Type B pancreatic cell (in vitro differentiated cells): ENCODE measurements at places on chromosomes 7 and 10.

DNA sequence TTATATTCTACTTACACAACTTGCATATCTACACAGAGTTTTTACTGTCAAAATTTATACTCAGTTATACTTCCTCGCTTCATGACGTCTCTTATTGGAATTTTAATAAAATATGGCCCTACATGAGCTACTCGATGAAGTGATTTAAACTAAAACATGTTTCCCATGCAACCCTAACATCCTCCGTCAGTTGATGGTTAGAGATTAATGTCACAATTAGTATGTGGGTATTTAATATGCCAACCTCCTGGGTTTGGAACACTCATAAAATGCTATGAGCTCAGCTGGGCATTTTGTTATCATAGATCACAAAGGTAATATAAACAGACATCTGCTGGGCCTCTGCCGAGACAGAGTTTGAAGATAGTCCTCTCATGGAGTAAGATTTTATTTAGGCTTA lies 66.5 kb downstream of the GNAT3 start:
- no peak for DNase-seq

DNA sequence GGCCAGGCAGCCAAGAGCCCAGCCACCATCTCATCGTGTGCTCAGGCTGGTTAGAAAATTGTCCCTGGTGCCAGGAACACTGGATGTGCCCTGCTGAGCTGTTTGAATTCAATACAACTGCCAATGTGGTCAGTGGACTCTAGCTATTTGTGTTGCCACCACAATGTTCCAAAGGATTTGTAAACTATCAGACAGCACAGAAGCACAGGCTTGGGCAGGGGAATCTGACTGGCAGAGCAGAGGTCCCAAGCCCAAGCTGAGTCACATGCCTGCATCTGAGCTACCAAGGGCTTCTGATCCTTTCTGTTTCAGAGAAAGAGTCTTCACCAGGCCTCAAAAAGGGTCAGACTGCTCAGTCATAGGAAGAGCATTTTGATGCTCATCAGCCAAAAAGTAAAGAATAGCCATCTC lies 232.1 kb upstream of the SEMA3C start:
- DNase-seq = no peak

DNA sequence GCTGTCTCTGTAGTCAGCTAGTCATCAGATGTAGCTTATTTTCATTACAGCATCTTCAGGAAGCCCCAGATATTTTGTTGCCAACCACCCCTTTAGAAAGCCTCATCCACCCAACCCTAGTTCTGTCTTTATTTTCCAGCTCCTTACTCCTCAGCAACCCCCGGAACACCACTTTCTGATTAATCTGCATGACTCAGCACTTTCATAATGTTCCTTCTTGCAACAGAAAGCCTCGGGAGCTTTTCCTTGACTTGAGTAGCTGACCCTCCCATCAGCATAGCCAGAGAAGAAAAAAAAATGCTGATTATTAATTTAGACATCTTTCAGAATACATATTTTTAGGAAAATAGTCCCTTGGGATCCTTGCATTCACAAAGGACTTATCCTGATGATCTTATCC lies 244.0 kb upstream of the CXCL12 start:
- no peak for DNase-seq

DNA sequence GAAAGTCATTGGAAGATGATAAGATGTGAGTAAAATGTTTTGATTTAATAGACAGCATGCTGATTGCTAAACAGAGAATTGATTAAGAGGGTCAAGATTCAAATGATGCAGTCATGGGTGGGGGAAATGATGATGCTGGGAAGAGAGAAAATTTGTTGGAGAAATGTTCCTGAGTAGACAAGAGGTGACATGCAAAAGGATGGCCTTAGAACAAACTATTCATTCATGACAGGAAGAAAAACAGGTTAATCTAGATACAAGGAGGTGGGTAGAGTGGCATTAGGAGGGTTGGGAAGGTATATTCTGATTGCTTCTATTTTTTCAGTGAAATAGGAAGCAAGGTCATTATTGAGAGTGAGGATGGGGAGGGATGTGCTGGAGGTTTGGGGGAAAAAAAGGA lies 146.7 kb downstream of the SEM1 start:
- DNase-seq = no peak

GRCh38 chr10:82762641-82763040 lies 887.6 kb downstream of the NRG3 start:
- DNase-seq = no peak

DNA sequence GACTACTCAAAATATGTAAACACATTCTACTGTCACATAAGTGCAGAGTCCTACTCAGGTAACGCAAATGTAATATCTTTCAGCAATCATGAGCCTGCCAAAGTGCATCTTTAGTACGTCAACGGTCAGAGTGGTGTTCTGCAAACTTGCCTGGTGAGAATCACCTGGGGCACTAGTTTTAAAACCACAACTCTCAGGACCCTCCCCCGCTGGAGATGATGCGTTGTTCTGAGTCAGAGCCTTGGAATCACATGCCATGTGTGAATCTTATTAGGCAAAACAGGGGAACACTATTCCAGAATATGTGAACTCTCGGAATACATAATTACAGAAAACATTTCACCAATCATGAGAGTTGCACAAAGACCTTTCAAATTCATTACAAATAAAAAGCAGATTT lies 115.7 kb downstream of the TPK1 start:
- DNase-seq = no peak

- DNase-seq = no peak
Measured at GRCh38 chr10:79407811-79408795, 37.3 kb downstream of the ZCCHC24 start.

DNA sequence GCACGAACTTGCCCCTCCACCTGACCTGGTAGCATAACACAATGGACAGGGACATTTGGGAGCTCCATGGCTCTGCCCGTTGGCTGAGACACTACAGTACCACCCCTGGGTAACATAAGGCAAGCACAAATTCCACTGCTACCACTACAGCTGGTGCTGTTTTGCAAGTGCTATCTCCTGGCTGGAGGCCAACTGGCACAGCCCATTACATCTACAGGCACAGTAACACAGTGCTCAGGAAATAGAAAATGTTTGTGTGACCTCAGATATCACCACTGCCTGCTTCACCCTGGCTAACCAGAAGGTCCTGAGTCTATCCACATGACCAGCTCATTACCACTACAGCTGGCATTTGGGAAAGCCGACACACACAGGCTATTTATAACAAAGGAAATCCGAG lies 631.1 kb upstream of the MBL2 start:
- no peak for DNase-seq

- no peak for DNase-seq
Measured at GRCh38 chr7:158063850-158064610, 523.6 kb downstream of the PTPRN2 start.

DNA sequence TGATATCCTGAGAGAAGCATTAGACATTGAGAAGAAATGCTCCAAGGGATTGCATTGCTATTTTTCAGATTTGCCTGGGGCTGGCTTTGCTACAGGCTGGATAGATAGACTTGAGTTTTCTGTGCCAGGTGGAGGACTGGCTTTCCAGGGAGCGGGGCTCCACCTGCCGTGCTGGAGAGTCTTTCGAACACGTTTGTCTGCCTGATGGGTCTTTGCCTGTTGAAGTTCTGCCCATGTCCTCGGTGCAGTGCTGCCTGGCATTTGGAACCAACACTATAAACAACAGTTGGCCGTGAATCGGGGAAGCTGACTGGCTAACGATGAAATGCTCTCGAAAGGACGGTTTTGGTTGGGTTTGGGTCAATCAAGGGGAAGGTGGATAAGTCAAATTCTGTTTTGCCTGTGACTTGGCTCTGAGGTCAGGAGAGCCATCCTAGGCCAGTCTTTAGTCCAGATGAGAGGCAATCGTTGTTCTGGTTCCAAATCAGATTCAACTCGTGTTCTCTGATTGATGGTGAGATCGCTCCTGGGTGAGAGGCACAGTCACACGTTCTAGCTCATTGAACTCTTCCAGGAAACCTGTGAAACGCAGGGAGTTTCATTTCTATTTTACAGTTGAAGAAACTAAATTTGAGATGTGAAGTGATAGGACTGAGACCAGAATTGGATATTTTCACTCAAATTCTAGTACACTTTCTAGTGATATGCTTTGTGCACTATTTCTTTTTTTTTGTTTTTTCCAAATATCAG lies 599.0 kb downstream of the TYW1 start:
- no peak for DNase-seq

GRCh38 chr7:44220358-44221112 lies 19.8 kb downstream of the YKT6 start:
- no peak for DNase-seq

- DNase-seq = no peak
Measured at GRCh38 chr7:71974611-71975010, 437.5 kb downstream of the CALN1 start.

DNA sequence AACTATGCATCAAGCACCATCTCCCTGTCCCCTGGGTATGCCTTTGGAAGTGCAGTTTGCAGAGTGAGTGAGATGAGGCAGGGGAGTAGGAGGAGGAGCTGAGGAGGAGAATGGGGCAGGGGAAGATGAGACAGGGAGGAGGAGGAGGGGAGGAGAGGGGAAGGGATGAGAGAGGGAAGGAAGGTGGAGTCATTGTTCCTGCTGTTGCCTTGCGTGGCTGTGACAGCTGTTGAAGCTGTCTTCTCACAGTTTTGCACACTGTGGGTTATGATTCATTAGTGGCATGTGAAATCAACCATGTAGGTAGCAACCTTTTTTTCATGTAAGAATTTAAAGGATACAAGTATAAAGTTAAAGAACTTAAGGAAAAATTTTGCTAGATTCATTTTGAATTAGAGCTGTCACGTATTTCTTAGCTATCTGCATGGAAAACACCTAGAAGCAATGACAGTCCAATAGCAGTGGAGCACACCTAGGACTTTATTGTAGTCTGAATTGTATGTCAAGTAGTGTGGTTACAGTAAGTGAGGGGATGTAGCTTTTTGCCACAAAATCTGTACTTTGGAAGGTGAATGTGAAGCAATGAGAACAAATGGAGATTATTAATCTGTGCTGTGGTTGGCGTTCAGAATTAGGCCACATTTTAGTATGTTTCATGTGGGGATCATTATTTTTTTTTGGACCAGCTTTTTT lies 21.7 kb downstream of the CCM2 start:
- DNase-seq = no peak

DNA sequence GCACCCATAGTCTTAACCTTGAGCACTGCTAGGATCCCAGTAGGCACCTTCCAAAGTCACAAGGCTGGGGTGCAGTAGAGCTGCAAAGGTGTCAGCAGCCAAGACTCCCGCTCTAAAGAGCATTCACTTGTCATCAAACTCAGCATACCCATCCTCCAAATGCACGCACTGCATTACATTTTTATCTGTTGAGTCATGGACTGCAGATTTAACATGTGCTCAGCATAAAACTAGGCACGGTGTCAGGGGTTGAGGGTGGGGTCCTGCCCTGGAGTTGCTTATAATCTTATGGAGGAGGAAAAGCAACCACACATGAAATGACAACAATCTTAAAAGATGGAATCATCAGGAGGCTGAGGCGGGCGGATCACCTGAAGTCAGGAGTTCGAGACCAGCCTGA lies 102.6 kb downstream of the PARP12 start:
- no peak for DNase-seq

DNA sequence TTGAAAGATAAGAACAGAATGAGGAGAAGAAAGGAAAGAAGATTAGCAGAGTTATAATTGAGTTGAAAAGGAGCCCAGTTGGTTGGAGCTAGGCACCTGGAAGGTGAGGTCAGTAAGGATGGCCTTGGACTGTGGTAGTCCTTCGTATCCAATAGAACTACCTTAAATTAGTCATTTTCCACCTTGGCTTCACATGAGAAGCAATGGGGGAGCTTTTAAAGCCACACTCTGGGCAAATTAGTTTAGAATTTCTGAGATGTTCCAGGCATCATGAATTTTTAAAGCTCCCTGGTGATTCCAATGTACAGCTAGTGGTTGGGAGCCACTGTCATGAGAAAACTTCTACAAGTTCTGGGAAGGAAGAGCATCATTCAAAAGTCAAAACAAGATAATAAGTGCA lies 27.3 kb upstream of the CYP3A5 start:
- DNase-seq = no peak

- no peak for DNase-seq
Measured at GRCh38 chr10:114166043-114166442, 8.0 kb downstream of the CCDC186 start.

DNA sequence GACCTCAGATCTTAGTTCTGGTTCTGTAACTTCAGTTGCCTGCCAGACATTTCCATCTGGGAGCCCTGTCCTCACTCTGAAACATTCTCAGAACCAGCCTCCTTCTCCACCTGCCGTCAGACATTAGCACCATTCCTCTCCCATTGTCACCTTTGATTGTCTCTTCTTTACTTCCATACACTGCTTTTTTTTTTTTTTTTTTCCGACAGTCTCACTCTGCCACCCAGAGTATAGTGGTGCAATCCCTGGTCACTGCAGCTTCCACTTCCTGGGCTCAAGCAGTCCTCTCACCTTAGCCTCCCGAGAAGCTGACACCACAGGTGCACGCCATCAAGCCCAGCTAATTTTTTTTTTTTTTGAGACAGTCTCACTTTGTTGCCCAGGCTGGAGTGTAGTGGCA lies 21.1 kb upstream of the HIPK2 start:
- DNase-seq = no peak

- DNase-seq = no peak
Measured at GRCh38 chr7:33237036-33237435, 107.7 kb downstream of the BBS9 start.

DNA sequence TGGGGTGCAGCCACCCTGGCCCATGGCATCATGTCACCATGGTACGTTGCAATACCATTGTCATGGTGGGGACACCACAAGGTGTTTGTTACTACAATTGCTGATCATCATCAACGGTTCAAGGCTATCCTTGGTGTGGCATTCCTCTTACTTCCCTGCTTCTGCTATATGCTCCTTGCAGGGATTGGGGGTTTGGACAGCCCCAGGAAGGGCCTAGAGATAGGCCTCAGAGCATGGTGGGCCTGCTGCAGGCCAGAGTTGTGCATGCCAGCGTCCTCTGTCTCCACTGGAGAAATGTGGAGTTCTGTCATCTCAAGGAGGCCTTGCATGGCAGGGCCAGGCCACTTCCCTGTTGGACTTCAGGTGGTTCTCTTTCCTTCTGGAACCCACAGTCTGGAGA lies 234.6 kb upstream of the MKI67 start:
- DNase-seq = no peak

GRCh38 chr7:83697804-83698530 lies 49.0 kb upstream of the SEMA3E start:
- no peak for DNase-seq

DNA sequence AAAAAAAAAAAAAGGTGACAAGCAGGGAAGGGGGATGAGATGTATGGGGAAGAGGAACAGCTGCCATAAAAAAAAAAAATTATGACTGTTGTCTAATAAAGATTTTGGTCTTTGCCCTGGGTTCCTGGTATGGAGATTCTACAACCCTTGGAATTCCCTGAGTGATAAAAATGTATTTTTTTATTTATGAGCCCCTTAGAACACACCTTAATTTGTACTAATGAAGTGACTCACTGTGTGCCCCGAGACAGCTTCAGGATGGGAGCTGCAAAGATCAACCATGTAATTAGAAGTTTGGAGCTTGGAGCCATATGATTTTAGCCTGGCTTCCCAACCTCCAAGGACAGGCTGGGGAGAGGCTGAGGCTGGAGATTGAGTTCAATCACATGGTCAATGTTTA lies 69.7 kb downstream of the NHLRC2 start:
- no peak for DNase-seq

- DNase-seq = no peak
Measured at GRCh38 chr10:65419629-65420028, 1506.2 kb upstream of the LRRTM3 start.

GRCh38 chr7:130021105-130021834 lies 29.9 kb downstream of the ZC3HC1 start:
- no peak for DNase-seq
